ENCODE measurements at places on chromosomes 1 and 21.

DNA sequence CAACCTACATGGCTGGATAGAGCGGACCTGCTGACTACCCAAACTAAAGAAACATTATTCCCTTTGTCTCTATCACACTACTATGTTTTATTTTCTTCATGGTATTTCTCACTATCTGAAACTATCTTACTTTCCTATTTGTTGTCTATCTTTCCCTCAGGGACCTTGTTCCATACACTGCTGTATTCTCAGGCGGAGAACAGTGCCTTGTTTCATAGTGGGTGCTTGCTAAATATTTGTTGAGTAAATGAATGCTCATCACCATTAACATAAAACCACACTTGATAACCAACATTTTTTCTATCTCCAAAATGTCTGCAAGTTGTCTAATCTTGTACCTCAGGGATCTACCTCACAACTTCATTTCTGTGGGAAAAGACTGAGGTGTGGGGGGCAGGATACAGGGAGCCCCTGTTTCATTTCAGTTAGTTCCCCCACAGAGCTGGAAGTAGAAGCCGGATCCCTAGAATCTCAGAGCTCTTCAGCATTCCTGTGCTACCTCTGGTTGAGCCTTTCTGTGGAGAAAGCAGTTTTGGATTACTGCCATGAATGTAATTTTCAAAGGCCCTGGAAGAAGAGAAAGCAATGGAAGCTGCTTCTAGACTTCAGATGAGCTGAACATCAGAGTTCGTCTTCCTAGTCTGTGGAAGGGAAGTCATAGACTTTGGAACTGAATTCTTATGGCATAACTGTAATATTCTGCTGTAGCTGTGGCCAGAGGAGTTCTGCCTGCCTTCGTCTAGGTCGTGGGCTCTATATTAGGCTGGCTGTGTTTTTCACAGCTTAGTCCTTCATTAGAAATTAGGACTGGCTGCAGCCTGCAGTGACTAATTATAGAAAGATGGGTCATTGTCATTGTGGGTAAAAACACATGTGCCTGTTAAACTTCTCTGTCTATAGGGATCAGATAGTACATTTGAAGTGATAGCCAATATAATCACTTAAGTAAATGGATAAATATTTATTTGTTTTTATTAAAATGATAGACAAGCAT, 293.2 kb upstream of the SGIP1 start:
- no peak for DNase-seq

GRCh38 chr1:240237305-240237721, 145.6 kb downstream of the FMN2 start:
- DNase-seq: no peak

DNA sequence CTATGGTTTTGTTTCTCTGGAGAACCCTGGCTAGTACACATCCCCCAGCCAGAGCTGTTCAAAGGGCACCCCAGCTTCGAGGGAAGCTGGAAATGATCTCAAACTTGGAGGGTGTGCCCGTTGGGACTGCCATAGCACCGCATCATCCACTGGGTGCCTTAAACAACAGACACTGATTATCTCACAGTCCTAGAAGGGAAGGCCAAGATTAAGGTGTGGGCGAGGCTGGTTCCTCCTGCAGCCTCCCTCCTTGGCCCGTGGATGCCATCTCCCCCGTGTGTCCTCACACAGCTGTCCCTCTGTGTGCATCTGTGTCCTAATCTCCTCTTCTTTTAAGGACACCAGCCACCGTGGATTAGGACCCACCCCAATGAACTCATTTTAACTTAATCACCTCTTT, 4.2 kb upstream of the IBA57 start:
- no peak for DNase-seq

- DNase-seq: no peak
Measured at GRCh38 chr1:114737314-114737849, 20.4 kb downstream of the CSDE1 start.

GRCh38 chr1:162498496-162498810, 835 bp downstream of the UHMK1 start:
- no peak for DNase-seq

DNA sequence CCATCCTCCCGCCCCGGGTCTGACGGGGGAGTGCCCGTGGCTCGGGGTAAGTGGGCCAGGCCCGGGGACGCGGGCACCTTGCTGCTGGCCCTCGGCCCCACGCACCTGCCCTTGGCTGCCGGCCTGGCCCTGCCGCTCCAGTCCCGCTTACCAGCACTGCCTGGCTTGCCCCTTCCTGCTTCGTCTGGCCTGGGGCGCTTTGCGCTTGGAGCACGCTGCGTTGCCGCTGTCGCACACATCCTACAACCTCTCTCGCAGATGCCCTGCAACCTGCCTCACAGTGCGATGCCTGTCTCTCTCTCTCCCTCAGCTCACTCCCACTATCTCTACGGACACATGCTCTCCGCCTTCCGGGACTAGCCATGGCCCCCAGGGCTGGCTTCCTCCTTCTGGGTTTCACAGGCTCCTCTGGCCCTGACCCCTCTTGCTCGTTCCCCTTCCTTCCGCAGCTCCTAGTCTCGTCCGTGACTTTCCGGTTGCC, 9.7 kb downstream of the MYOG start:
- no peak for DNase-seq

DNA sequence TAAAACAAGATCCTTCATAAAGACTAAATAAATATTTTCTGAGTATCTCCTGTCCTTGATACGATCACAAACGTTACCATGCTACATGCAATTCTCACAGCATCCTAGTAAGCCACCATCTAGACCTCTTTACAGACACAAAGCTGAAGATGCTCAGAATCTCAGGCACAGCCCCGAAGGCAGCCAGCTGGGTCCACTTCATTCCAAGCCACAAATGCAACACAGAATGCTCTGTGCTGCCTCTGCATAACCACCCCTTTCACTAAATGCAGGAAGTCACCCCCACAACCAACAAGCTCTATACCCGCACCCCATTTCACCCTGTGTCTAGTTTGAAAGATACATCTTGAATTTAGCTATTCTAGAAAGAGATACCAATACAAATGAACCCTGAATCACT, 12.9 kb downstream of the RCAN1 start:
- DNase-seq: no peak

DNA sequence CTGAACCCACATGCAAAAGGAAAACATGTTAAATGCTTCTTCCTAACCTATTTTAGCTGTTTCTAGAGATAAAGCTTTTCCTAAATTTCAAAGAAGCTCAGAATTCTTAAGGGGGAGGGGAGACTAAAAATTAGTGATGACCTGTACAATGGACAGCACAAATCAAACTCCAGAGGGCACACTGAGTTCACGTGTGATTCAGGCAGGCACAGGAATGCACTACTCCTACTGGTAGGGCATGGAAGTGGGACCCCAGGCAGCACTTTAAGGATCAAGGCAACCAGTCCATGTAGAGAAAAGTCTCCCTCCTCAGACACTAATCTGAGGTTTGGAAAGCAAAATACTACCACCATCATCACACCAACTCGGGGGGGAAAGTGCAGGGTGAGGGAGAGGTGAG, 31.3 kb upstream of the CLCA4 start:
- no peak for DNase-seq

GRCh38 chr1:155871390-155871789, 12.0 kb downstream of the SYT11 start:
- DNase-seq: no peak

DNA sequence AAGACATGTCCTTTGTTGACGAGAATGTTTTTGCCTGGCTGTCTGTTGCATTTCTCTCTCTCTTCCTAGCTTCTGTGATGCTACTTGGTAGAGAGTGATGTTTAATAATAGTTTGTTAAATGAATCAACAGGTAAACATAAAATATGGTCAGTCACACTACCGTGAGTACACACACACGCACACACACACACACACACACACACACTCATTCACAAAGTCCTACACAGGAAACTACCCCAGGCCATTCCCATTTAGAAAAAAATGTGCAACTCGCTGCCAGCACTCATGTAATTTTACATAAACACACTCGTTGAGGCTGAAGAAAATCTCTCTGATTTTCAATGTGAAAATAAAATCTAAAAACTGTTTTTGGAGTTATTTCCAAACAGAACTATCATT, 38.7 kb downstream of the RUNX1 start:
- no peak for DNase-seq

GRCh38 chr21:45386336-45386727, 18.6 kb upstream of the COL18A1 start:
- DNase-seq: no peak

DNA sequence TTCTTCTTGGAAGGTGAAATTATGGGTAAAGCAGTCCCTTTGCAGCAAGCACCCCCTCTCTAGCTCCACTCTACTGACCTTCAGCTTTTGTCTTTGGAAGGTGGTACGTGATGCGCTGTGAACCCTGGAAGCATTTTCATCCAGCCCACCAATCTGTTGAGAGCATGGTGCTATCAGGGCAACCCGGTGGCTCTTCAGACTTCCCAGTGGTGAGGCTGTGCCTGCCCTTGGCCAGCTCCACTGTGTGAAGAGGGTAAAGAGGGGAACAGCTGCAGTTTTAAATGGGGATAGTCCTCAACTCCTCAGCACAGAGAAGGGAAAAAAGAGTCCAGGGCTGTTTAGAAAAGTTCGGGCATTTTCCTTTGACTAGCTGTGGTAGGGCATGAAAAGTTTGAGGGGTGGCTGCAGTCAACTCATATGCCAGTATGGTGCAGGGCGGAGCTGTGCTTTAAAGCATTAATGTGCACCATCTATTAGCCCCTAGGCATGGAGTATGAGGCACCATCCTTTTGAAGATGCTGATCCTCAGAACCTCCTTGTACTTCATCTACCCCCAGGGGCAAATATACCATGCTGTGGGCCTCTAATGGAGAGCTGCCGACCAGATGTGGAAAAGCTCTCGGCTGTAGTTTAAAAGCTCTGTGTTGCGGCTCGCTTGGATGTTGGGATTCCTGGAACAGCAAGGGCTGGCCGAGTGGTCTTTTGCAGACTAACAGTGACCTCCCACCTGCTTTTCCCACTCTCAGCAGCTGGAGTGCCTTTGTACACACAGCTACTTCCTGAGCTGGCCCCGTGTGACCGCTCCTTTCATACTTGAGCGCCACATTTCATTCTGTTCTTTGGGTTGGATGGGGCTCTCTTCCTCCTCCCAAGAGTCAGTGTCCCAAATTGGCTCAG, 123.0 kb downstream of the PEX14 start:
- DNase-seq: no peak

Measured in T-helper 1 cell (primary cell).